ENCODE measurements at places on chromosomes 1 and 21.

GRCh38 chr21:43332861-43333297, 94.1 kb downstream of the SIK1 start:
- no peak for DNase-seq

DNA sequence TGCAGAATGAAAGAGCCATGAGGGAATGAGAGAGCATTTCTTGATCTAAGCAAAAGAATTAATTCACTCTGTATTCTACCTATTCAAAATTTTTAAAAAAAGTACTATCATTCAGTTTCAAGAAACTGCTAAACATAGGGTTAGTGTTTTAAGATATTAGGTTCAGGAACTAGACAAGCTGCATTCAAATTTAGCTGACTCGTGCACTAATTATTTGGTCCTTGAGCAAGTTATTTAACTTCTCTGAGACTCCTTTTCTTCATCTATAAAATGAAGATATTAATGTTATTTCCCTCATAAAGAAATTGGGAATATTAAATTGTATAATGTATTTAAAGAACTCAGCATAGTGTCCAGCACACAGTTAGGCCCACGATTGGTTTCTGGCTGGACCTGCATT, 75.0 kb upstream of the USH2A start:
- no peak for DNase-seq

DNA sequence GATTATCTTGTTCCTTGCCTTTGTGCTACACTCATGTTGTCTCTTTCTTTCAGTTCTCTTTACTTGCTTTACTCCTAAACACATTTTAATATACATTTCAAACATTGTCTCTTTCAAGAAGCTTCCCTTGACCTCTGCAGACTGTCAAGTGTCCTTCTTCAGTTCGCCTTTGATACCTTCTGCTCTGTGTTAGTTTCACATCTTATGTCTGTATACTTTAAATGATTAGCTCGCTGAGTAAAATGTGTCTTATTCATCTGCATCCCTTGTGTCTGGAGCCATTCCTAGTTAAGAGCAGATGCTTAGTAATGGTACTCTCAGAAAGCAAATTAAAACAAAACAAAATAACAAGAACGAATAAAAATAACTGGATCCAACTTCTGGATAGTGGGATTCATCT, 303.3 kb downstream of the S1PR1 start:
- no peak for DNase-seq

GRCh38 chr1:170415710-170416372, 116.1 kb upstream of the GORAB start:
- no peak for DNase-seq

DNA sequence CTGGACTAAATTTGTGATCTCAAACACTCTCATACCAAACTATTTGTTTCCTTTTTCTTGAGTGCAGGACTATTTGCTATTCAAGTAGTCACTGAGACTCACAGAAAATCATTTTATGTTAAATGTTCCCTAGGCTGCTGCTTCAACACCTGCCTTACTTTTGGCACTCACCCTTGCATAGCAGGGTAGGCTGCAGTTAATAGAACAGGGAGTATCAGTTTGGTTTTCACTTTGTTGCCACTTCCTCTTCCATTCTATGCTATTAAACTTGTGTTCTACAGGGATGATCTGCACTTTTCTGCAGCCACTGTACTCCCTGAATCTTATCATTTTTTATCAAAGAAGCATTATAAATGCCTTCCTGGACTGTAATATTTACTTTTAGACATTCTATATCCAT, 148.7 kb upstream of the PRMT6 start:
- DNase-seq = no peak

GRCh38 chr1:81304187-81304586, 496.5 kb upstream of the ADGRL2 start:
- no peak for DNase-seq

DNA sequence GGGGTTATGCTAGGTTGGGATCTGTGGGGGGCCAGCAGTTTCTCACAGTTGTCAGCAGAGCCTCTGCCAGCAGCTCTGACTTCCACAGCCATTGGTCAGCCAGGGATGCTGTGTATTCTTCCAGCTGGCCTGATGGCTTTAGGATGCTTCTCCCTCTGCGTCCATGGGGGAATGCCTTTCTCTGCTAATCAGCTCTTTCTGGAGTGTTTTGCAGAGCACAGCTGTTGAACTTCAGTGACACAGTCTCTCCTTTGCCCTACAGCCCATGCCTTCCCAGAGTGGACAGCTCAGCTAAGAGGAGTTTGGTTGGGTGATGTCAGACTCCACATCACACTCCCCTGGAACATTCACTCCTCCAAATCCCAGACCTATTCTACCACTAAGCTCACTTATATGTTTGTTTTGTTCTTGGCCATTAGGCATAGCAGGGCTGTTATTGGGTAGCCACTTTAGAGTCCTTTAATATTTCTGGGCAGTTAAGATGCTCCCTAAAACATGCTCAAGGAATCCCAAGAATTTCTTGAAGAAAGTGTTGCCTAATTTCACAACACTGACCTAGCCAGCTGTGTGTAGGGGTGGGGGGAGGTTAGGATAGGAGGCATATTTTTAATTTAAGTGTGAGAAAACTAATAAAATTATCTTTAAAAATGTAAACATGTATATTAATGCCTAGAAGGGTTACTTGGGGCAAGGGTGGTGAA, 75.3 kb upstream of the KIAA0040 start:
- DNase-seq = no peak

GRCh38 chr1:24048205-24048869, 63.6 kb downstream of the MYOM3 start:
- DNase-seq = no peak

DNA sequence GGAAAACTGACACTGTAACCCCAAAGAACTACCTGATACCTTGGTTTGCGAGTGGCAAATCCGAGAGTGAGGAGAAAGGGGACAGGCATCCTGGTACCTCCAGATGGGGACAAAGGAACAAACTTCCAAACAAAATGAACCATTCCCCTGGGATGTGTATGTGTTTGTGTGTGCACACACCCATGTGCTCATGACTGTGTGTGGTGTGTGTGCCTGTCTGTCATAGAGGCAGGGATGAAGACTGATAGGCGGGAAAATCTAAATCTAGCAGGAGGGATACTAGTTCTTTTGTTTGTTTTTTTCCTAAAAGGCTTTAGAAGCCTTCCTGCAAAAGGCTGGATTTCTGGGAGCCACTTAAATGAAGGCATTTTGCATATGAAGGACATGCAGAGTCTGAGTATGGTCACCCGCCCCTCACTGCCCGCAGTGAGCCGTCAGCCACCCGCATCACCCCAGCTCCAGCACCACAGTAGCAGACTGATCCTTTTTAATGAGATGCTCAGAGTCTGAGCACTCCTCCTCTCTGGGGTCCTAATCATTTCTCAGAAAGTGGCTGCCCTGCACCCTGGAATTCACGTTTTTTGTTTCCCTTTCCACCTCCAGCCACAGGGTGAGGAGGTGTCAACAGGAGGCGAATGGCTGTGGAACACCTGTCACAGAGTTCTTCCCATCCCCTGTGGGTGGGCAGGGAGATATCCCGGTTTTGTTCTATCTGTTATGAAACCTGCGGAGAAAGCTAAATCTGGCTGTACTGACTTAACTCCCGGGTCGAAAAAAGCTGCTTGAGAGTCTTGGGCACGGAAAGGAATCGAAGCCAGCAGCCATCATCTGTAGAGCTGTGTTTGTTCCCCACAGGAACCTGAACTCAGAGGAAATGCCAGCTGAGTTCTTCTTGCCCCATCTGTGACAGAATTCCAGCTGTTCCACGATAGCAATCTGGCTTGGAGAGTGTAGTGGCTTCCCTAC, 34.9 kb downstream of the UTP25 start:
- DNase-seq = no peak

- peak; percentile 75 for DNase-seq
Observed at GRCh38 chr21:15442743-15443469, 286.9 kb upstream of the USP25 start.

- DNase-seq = no peak
Observed at GRCh38 chr1:193265716-193266115, 79.3 kb upstream of the B3GALT2 start.

DNA sequence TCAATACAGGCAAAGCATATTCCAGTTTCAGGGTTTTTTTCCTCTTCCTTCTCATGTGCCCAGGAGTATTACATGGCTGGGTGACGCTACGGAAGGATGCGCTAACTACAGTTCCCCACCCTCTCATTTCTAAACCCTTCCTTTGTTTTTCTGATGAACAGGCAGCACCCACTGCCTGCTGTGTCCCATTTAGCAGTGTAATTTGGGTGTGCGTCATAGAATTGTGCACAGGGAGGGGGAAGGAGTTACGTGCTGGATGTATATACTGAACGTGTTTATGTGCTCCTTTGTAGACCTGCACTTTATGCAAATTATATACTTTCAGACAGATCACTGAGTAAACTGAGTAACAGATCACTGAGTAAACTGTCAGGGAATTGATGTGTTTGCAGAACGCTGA, 44.5 kb downstream of the ELAPOR1 start:
- DNase-seq = no peak

- DNase-seq = no peak
Observed at GRCh38 chr1:228318823-228319241, 87.8 kb downstream of the TRIM11 start.

DNA sequence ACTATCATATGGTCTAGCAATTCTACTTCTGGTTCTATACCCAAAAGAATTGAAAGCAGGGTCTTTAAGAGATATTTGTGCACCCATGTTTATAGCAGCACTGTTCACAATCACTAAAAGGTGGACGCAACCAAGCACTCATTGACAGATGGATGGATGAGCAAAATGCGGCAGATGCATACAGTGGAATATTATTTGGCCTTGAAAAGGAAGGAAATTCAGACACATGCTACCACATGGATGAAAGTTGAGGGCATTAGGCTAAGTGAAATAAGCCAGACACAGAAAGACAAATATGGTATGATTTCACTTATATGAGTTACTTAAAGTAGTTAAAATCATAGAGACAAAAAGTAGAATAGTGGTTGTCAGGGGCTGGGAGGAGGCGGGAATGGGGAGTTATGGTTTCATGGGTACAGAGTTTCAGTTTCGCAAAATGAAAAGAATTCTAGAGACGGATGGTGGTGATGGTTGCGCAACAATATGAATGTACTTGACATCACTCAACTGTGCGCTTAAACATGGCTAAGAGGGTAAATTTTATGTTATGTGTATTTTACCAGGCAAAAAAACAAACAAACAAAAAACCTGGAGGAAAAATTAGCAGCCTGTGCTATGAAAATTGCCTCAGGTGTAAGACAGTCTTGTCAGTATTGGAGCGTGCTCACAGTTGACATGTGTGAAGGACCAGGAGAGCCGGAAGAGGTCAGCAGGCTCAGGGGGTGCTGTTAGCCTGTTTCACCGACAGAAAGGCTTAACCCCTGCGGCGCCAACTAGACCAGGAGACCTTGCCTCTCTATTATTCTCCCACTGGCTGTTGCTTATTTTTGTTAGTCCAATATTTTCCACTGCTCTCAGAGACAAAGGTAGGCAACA, 26.5 kb downstream of the CD247 start:
- peak; percentile 36 for DNase-seq

- DNase-seq = no peak
Observed at GRCh38 chr1:238832106-238832505, 554.3 kb upstream of the CHRM3 start.

DNA sequence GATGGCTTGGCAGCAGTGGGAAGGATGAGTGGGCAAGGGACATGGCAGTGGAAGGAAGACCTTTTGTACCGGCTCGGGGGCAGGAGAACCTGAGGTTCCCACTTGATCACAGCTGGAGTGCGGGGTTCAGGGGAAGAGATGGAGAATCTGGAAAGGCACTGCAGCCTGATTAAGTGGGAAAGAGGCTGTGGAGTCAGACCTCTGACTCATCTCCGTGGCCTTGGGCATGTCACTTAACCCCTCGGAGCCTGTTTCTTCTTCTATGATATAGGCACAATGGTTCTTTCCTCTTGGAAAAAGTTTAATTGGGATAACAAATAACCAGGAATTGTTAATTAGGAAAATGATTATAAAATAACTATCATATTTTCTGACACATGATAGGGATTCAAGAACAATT, 13.1 kb upstream of the TMEM61 start:
- peak; percentile 38 for DNase-seq

GRCh38 chr1:80836505-80836904, 964.2 kb upstream of the ADGRL2 start:
- DNase-seq = no peak

DNA sequence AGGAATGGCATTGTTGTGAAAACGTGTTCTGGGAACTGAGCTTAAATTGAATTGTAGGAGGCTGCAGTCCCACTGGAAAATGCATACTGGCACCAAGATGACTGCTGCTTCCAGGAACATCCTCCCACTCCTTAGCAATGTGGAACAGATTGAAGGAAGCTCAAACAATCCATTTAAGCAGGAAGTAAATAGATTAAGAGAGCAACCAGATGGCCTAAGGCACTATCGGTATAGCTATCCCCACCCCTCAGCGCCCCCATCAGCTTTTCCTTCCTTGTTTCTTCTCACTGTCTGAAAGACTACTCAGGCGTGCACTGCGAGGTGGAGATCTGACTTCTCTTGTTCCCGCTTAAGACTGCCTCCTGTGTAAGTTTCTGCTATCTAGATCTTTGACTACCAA, 4.0 kb upstream of the IFI16 start:
- DNase-seq = peak; percentile 75

GRCh38 chr1:155680531-155680930, 8.0 kb downstream of the YY1AP1 start:
- peak; percentile 17 for DNase-seq

DNA sequence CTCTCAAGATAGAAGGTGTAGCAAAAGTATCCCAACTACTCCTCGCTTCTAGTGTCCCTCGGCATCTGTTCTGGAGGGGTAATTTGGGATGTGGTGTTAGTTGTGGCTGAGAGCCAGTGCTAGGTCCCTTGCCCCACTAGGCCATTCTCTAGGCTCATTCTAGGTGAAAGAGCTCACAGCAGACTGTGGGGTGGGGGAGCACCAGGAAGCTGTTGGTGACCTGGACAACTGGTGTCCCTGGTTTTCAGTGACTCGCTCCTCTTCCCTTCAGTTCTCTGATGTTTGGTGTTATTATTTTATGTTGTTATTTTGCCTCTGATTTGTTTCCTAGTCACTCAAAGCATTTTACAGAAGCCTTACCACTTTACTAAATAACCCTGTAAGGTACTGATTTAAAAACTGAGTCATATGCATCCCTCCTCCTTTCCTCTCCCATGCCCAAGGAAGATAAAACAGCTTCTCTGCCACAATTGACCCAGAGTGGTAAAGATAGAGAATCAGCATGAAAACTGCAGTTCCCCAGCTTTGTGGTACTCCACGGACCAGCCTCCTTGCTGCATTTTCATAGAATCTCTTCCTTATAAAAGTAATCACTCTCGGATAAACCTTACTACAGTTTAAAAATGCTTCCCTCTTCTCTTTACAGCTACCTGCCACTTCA, 14.1 kb downstream of the DYRK3 start:
- no peak for DNase-seq
